ENCODE measurements at places on chromosomes 5 and 9.

- no peak for DNase-seq
Measured at GRCh38 chr5:134833340-134834032, 12.3 kb upstream of the C5orf24 start.

- DNase-seq = no peak
Measured at GRCh38 chr9:34065541-34065940, 16.9 kb upstream of the UBAP2 start.

GRCh38 chr5:169691471-169691870, 54.4 kb downstream of the DOCK2 start:
- no peak for DNase-seq

DNA sequence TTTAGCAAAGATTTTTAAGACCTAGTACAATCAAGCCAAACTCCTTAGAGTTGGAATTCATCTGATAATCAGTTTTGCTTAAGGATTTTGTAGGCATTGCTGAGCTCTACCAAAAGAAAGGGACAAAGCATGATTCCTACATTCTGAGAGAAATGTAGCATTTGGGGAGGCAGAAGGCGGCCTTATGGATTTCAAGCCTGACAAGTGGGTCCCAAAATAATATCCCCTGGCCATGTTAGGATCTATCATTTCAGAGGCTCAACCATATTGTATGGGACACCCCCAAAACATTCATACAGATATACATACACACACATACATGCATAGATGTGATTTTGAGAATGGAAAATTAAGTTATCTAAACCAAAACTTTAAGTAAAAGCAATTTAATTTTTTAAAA, 257.8 kb upstream of the VLDLR start:
- no peak for DNase-seq

- peak; percentile 72 for DNase-seq
Measured at GRCh38 chr5:171314728-171315385, 5.8 kb downstream of the TLX3 start.

GRCh38 chr5:35356725-35357124, 126.4 kb upstream of the PRLR start:
- DNase-seq = no peak

GRCh38 chr9:132946631-132947295, 2.3 kb upstream of the TSC1 start:
- DNase-seq = peak; percentile 55

GRCh38 chr9:21110708-21111576, 30.7 kb downstream of the IFNW1 start:
- peak; percentile 22 for DNase-seq

DNA sequence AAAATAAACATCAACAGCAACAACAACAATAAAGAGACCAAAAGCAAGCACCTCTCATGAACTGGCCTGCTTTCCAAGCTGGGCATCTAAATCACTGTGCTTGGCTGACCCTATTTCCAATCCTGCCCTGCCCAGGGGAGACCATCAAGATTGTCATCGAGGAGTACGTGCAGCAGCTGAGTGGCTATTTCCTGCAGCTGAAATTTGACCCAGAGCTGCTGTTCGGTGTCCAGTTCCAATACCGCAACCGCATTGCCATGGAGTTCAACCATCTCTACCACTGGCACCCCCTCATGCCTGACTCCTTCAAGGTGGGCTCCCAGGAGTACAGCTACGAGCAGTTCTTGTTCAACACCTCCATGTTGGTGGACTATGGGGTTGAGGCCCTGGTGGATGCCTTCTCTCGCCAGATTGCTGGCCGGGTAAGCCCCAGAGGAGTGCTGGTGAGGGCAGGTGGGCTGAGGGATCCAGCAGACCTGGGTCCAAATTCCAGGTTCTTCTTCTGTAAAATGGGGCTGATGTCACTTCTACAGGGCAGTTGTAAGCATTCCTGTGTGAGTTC, 15.6 kb downstream of the PTGS1 start:
- DNase-seq = no peak

DNA sequence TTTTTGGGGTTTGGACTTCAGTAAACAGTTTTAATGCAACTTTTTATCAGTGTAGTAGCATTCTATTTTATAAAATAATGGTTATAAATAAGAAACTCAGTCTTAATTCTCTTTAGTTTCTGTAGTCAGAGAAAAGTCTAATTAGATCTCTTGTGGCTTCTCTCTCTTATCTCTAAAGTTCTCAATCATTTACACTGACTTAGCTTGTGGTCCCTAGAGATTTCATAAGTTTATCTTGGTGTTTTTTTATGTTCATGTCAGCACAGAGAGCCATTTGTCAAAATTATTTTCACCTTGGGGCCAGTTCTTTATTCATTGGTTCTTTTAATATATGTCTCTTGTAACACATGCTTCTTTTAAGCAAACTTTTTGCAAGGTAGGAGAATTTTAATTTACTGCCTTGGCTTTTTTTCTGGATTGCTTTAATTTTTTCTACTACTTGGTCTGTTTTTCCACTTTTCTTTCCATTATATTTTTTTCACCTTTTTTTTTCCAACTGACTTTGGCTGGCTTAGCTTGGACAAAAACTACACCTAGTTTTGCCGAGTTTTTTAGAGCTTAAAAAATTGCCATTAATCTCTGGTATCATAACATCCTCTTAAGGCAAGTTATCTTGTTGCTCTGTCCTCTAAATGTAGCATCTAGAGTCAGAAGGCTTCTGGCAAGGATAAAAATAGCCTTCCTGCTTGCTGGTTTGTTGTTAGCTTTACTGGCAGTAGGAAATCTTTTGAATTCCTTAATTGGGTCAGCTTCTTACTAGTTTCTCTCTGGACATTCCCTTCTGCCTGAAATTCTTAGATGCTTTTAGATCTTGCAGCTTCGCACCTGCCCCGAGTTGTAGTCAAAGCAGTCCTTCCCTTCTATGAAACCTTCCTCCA, 35.3 kb downstream of the CPEB4 start:
- no peak for DNase-seq

DNA sequence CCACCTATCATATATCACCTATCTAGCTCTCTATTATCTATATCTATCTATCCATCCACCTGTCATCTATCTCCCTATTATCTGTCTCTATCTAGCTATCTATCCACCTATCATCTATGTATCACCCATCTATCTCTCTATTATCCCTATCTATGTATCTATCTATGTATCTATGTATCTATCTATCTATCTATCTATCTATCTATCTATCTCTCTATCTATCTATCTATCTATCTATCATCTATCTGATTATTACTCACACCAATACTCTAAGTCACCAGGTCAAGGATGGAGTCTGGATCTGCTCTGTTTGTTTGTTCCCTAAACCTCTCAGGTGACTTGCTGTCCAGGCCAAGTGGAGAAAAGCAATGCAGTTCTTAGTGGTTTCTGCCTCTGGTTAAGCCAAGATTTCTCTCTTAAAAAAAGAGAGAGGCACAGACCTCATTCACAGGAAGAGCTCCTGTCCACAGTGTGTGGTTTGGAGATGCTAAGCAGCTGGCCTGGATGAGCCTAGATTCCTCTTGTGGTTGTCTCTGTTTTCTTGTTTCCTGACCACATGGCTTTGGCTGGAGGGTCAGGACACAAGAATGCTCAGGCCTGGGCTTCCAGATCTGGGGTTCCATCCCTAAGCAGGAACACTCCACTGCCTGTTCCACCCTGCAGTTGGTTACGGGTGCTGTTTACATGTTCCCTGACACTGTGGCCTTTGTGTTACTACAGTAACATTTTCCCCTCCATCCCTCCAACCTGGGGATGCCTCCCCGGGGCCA, 133.4 kb downstream of the PHF2 start:
- DNase-seq = no peak

GRCh38 chr9:108750661-108751215, 105.0 kb downstream of the ACTL7B start:
- no peak for DNase-seq

DNA sequence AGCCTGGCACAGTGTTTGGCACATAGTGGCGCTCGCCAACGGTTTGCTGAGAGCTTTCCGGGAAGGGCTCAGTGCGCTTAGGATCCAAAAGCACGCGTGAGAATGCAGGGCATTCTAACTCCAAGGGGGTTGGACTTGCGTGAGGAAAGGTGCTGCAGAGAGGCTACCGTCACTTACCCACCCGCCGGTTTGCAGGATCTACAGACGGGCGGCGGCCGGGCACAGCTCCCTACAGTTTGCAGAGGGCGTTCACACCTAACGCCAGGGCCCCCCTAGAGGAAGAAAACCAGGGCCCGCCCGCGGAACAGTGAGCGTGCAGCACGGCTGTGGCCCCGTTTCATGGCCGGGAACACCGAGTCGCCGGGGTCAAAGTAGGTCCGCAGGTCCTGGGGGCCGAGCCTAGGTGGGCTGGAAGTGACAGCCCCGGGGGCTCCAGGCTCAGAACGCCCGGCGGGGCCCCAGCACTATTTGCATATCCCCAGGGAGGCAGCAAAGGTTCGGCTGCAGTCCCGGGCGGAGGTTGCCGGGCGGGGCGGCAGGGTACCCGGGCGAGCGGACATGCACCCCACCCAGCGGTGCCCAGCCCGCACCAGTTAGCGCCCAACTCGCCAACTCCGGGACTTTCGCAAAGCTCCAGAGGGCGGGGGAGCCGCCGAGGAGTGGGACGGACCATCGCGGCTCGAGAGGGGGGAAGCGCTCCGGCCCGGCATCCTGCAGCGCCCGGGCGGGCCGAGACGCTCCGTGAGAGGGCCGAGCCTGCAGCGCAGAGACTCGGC, 526 bp upstream of the GALNT10 start:
- DNase-seq = peak; percentile 83

DNA sequence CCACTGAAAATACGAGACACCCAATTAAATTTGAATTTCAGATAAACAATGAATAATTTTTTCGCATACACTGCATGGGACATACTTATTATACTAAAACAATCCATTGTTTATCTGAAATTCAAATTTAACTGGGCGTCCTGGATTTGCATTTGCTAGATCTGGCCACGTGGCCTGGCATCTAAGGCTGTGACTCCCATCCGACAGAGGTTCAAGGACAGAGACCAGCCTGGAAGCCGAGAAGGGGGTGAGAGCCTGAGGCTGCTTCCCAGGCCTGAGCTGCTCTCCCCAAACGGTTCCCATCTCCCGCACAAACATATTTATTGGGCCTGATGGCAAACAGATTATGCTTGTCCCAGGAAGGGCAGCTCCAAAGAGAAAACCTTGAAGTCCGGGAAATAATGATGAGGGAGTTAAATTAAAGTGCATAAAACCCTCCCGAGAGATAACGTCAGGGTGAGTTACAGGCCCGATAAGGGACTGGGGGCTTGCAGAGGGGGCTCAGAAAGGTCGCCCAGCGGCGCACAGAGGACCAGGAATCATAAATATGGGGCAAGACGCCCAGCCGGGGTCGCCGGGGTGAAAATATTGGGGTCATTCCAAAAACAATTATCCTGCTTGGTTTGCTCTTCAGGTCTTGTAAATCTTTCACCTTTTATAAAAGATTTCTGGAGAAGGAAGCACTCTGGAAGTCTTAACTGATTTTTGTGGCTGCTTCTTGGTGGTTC, 163.7 kb downstream of the GAPVD1 start:
- DNase-seq = no peak

- peak; percentile 82 for DNase-seq
Measured at GRCh38 chr5:65722575-65723403, 784 bp downstream of the NLN start.

DNA sequence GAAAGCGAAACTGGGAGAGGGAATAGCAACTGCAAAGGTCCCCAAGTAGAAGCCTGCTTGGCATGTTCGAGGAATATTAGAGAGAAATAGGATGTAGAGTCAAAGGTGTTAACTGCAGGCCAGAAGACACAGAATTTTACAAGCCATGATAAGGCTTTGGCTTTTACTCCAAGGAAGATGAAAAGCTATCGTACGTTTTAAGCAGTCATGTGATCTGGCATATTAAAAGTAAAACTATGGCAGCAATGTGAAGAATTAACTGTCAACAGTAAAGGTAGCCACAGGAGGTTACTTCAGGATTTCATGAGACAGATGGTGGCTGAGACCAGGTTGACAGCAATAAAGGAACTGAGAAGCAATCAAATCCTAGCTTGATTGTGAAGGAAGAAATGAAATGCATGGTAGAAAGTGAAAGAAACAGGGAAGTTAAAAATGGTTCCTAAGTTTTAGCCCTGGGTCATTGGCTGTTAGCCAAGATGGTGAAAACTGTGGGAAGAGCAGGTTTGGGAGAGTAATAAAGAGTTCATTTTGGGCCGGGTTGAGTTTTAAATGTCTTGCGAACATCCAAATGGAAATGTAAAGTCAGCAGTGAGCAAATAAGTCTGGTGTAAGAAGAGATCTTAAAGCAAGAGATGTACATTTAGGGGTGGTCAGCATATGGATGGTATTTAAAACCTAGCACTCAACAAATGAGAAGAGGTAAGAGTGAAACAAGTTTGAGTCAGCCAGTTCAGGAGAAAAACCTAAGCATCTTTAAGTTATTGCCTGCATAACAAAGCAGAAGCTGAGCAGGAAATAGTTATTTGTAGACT, 20.3 kb upstream of the TTC33 start:
- DNase-seq = no peak

GRCh38 chr5:98651715-98652114, 121.7 kb upstream of the RGMB start:
- no peak for DNase-seq

GRCh38 chr5:133930061-133930812, 38.2 kb downstream of the C5orf15 start:
- no peak for DNase-seq

GRCh38 chr5:137954131-137954879, 65.0 kb downstream of the PKD2L2 start:
- peak; percentile 34 for DNase-seq

DNA sequence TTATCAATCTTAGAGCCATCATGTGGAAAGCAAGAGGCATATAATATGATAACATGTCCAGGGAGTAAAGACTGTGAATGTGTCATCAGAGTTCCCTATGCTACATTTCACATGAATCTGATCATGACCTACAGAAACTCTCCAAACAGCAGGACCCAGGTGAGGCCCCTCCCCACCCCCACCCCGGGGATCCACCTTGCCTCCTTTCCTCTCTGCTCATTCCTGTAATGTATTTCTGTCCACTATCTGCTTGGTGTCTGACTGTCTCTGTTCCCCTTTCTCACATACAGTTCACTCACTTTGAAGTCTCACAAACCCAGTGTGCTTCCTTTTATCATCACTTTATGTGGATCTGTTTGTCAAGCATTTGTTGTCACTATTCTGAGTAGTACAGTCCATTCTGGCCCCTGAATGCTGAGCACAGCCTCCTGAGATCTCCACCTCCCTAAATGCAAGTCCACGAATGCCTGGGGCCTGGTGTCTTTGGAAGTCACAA, 76.4 kb upstream of the SMARCA2 start:
- DNase-seq = no peak

DNA sequence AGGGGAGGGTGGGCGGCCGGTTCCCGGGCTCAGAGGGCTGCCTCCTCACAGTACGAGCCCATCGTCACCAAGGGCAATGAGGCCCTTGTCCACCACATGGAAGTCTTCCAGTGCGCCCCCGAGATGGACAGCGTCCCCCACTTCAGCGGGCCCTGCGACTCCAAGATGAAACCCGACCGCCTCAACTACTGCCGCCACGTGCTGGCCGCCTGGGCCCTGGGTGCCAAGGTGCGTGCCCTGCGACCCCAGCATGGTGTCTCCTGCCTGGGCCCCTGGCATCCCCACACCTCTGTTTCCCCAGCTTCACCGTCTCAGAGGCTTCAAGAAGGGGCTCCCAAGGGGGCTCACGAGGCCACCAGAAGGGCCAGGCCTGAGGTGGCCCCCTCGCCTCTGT, 7.2 kb downstream of the DBH start:
- no peak for DNase-seq

Data from ELF-1 (cell line).